ENCODE measurements at places on chromosomes 5 and 9.

DNA sequence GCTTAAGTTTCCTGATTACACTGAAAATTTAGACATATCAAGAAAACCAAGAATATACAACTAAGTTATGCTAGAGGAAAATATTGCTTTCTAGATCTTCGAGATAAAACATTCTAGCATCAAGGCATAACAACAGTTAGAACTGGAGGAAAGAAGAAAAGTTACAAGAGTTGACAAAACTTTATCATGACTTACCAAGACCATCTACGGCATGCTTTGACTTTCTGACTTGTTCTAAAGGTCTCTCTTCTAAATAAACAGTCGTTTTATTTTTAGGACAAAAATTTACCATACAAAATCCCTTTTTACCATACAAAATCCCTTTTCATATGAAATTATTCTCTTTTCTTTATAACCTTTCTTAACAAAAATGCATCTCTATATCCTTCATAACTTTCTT, 1110.1 kb upstream of the CDH10 start:
- no peak for DNase-seq

DNA sequence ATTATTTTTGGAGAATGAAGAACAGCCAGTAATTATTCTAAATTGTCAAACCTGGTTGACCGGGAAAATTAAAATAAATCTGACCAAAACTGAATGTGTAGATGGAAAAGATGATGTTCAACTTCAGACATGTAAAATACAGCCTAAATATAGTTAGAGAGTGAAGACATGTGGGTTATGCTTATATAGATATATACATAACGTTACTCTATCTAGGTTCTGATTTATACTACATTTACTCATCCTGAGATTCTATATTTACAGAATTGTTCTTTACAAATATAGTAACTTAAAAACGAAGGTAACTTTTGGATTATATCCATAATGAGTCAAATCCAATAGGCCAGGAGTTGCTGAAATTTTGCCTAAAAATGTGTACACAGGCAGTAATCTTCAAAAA, 20.8 kb upstream of the THG1L start:
- no peak for DNase-seq

DNA sequence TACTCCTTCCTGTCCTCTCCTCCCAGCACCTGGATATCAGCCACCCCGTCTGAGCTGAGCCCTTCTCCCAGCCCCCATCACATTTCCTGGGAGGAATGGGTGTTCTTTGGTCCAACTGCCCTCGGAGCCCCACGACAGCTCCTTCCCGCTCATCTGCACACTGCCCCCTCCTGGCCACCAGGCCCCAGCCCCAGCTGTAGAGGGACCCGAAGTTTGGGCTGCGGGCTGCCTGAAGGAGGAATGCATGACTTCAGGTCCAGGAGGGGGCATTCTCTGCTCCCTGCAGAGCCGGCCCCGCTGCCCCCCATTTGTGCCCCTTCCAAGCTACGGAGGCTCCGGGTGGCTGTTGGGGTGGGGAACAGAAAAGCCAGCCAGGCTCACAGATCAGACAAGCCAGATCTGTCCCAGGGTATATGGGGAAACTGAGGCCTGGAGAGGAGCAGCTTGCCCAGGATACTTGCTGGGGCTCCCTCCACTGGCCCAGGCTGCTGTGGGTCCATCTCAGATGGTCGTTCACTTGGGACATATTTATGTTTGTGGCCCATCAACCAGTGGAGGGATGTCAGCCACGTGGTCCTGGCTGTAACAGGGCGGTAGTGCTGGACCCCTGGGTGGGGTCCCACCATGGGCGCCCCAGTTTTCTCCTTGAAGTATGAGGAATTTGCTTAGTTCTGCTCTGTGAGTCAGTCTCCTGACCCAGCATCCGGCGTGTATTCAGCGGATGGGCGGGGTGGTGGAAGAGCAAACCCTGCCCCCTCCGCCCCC, 33.1 kb downstream of the DAB2IP start:
- DNase-seq, result no peak

GRCh38 chr5:107799306-107799705, 128.6 kb upstream of the EFNA5 start:
- DNase-seq, result no peak

GRCh38 chr5:104071887-104072286, 509.3 kb upstream of the NUDT12 start:
- DNase-seq, result no peak

- no peak for DNase-seq
Observed at GRCh38 chr5:44252545-44252944, 136.7 kb downstream of the FGF10 start.

GRCh38 chr9:118281772-118282171, 577.6 kb downstream of the TLR4 start:
- no peak for DNase-seq

DNA sequence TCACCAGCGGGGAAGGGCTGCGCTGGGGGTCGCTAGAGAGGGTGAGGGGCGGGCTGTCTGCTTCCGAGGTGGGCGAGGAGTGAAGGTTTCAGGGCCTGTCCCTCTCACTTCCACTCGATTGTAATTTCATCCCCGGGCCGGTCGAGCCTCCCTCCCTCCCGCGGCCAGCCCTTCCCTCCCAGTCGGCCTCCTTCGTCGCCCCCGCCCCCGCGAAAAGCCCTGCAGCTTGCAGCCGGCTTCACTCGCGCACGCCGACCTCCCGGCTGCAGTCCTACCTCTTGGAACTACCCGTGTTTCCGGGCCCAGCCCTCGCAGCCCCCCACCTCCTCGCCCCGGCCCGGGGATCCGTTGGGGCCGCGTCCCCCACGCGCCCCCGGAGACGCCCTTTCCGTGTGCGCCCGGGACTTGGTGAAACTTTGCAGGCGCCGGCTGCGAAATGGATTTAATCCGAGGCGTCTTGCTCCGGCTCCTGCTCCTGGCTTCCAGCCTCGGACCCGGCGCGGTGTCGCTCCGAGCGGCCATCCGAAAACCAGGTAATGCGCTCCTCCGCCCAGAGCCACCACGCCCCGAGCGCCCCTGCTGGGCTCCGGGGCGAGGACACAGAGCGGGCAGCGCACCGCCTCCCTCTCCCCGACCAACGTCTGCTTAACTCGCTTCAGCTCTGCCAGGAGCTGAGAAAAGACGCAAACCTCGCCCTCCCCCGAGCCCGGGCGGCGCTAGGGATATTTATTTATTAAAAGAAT, at the start of gene EGFLAM:
EGFLAM (plus strand) TSS at position 241 of the 743 bp plus-strand sequence; CDS start at position 437, 196 bp downstream.
- no peak for DNase-seq

DNA sequence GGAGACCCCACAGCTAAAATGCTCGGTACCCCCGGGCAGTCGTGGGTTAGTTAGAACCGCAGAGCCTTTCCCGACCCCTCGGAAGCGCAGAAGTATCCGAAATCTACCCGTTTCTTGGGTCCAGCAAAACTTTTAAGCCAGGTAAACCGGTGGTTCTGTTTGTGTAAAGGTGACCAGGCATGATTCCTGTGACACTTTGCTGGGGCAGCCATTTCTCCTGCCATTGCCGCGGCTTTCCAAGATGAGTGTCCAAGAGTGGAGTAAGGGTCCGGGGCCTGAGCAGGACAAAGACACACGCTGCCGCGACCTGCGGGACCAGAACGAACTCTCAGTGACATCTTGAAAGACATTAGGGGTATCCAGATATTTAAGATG, 655 bp downstream of the MARVELD2 start:
- peak; percentile 42 for DNase-seq

- DNase-seq, result no peak
Observed at GRCh38 chr5:32317041-32317440, 4.3 kb upstream of the MTMR12 start.

DNA sequence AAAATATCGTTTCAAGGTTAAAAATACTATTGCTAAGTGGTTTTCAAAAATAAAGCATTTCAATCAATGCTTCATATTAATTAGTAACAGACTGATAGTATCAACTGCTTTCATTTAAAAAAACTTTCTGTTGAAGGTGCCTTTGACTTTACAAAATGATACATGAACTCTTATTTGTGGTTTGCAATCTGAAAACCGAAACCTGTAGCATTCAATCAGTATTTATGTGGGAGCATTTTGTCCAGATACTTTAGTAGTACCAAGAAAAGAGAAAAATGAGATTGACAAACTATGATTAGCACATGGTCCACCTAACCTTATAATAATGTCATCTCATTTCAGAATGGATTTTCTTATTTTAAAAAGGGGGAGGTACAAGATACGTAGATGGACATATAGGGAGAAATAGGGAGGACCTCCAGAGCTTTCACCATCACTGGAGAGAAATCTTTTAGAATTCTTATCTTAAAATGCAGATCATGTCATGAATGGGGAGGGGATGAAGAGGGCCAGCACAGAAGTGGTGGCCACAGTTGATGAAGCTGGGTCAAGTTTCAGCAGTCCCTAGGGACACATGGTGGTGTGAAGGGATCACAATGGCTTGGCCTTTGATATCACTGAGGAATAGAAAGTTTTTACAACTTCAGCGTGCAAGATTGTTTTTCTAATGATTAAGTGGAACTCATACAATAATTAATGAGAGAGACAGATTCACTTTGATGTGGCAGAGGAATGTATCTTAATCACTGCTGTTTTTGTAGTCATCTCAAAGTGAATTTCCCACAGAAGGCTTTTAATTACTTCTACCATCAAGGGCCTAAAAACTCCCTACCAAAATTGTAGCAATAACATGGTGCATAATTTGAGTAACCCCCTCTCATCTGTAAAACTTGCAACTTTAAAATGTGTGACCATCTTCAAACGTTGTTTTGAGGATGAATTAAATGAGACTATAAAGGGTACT, 322.3 kb upstream of the EDIL3 start:
- no peak for DNase-seq

DNA sequence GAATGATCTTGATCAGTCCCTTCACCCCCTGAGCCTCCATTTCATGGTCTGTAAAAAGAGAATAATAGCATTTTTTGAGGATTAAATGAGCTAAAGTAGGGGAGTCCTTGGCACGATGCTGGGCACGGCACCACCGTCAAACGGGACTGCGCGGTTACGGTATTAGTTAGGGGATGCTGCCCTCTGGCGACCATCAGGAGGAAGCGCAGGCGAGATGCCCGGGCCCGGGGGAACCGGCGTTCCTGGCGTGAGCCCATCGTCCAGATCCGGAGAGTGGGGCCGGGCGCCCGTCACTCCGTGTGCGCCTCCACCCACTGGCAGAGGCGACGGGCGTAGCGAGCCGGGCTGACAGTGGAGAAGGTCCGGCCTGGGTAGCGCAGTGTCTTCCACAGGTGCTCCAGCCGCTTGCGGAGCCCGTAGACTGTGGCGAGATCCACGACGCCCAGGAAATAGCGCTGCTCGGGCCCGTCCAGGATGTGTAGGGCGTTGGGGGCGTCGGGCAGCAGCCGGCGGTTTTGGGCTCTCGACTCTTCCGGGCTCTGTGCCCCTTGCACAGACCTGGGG, 4.8 kb upstream of the ST6GALNAC4 start:
- peak; percentile 71 for DNase-seq

DNA sequence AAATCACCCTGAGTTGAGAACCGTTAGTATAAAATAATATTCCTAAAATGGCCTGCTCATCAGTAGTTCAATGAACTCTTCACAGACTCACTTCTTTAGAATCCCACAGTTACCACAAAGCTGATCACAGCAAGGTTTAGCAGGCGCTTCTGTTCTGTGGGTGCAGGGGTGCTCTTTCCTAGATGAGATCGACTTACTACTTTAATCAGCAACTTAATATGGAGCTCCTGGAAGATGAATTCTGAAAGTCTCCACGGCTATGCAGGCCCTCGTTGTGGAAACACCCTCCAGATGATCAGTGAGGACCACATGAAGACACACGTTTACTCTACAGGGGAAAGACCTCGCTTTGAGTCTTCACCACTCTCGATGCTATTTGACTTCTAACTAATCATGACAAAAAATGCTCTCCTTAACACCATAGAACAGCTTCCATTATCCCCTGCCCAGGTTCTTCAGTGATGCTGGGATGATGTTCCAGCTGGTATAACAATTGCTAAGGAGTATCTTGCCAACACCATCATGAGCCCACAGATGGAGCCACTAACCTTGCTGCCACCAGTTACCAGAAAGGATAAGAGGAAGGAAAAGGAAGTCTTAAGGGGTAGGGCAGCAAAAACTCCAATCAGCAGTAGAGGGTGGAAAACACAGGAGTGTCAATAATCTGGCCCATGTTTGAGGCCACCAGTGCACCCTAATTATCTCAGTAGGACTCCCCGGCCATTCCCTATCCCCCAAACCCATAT, 17.9 kb upstream of the GPX8 start:
- no peak for DNase-seq

DNA sequence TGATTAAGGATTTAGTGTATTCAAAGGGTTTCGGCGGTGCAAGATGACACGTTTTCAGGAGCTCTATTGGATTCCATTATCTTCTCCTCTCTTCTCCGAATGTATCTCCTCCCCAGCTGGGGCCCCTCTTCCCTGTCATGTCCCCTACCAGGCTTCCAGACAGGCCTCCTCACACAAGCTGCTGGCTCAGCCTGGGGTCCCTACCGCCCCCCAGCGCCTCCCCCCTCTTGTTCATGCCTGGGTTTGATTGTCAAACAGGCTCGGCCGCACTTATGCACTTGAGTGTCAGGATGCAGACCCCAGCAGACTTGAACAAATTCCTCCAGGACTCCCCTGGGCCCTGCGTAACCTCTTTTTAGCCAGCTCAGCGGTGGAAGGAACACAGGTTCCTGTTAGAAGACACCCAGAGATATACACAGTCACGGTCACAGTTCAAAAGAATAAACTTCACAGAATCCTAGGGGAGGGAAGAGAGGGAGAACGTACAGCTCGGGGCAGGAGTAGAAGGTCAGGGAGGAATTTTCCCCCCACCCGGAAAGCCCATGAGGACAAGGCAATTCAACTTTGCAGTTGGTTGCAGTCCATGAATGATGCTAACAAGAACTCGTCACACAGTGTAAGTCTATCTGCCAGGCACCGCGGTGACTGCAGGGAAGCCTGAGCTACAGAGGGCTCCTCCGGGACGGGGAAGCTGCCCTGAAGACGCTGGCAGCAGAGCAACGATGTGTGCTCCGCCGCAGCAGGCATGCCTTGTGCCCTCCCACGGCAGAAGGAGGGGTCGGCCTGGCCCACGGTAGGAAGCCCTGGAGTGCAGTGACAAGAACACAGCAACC, 560.0 kb downstream of the BNC2 start:
- DNase-seq, result no peak

DNA sequence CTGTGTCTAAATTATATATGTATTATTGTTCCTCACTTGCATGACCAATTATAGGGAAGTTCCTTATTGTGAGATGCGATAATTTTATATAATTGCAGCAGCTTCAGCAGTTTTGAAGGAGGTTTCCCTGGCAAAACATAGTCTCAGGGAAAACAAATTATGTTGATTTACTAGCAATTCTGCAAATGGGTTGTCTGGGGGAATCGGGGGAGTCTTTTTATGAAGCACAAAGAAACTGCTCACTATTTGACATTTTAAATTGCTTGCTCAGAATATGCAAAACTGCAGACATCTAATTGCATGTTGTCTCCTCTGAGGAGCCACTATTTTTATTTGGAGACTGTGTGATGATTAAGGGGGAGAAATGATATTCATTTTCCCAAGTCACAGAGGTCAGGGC, 361.6 kb downstream of the YTHDC2 start:
- no peak for DNase-seq

- no peak for DNase-seq
Observed at GRCh38 chr5:59187857-59188256, 605.0 kb downstream of the RAB3C start.

DNA sequence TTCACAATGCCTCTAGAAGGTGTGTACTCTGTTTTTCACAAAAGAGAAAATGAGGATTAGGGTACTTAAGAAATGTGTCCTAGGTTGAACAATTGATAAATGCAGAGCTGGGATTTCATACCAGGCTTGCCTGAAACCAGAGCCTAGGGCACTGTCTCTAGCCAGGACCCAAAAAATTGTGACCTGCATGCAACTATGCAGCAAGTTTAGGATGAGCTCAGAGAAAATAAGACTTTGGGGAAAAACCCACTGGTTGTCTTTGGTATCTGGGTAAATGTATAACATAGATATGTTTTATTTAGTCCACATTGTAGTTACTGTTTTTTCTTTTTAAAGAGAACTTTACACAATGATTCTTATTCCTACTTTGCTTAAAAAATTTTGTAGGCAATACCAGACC, 177.1 kb upstream of the SEMA6A start:
- no peak for DNase-seq

All from LoVo (cell line).